Kidney epithelial cell (primary cell): ENCODE measurements at places on chromosomes 16 and 17. TPM values are rescaled to one million over a fixed set of nuclear protein-coding genes. Genes with fewer than 3 reads are reported as not detected.

Gene CD300H
- not detected in 2 replicates for total RNA-seq

Gene EPOP
- total RNA-seq: 6.2 and 6.4 TPM in 2 replicates

Gene SSTR5
- total RNA-seq: not detected in 2 replicates

DNA sequence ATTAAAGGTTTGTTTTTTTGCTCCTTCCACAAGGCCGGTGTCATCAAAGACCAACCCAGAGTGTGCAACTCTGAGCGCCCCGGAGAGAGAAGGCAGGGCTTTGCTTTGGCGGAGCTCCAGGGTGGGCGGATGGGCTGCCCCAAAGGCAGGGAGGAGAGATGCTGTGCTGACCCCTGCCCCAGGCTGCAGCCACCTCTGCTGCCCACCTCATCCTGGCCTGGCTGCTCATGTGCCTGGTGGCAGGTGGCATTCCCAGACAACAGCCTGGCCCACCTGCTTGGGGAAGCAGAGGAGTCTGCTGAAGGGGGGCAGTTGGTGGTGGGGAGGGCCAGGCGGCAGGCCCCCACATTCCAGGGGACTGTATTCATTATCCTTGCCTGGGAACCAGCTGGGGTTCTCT, 122.1 kb downstream of the SDK2 start:
- DNase-seq: no peak

GRCh38 chr17:1588821-1589585, 26.4 kb upstream of the PITPNA start:
- DNase-seq: no peak

DNA sequence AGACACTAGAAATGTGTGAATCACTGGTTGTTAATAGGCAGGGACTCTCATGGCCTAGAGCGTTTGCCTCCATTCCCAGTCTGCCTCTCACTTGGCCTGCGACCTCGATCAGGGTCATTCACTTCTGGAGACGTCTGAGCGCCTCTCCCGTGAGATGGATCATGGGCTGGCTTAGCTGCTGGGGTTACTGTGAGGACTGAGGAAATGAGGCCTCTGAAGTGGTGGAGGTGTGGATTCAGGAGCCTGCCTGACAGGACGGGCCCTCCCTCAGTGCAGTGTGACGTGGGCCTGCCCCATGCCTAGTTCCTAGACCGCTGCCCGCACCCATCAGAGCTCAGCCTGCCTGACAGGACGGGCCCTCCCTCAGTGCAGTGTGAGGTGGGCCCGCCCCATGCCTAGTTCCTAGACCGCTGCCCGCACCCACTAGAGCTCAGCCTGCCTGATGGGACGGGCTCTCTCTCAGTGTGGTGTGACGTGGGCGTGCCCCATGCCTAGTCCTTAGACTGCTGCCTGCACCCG, 61.9 kb downstream of the BANP start:
- DNase-seq: peak; percentile 19

- DNase-seq: no peak
Measured at GRCh38 chr16:54136276-54136625, 150.3 kb downstream of the IRX3 start.

DNA sequence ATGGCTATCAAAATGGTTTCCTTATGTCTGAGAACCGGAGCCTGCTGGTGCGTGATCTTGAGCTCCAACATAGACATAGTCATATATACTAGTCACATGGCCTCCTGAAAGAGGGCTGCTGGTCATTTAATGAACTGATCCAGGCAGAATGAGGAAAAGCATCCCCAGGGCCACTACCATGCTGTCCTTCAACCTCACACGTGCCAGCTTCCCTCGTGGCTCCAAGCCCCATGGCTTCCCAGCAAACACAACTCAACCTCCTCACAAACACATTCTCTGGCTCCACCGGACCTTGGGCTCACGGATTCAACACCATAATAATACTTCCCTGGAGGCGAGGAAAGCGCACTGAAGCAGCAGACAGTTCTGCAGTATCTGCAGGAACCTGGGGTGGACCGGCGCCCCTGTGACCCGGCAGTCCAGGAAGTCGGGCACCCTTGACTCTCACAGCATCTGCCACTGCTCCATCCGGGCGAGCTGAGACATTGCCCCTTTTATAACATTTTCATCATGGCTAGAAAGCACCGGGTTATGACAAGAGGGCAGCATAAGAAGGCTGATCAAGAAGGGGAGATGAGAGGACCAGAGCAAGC, 57.2 kb upstream of the CDH5 start:
- DNase-seq: no peak

DNA sequence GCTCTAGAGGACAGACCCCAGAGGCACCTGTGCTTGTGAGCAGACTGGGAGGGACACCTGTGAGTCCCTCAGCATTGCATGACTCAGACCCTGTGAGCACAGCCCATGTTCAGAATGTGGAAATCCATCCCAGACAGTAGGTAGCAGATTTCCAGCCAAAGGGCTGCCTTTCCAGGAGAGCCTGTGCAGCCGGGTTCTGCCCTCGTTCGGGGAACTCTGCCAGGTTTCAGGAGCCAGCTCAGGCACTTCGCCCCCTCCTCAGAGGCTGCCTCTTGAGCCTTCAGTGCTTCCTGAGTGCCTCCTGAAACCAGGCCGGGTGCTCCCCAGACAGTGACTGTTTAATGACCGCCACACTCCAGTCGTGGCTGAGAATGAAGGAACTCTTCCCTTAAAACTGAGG, 23.3 kb upstream of the SDR42E2 start:
- no peak for DNase-seq

GRCh38 chr16:11099672-11100205, 155.4 kb downstream of the CLEC16A start:
- no peak for DNase-seq

DNA sequence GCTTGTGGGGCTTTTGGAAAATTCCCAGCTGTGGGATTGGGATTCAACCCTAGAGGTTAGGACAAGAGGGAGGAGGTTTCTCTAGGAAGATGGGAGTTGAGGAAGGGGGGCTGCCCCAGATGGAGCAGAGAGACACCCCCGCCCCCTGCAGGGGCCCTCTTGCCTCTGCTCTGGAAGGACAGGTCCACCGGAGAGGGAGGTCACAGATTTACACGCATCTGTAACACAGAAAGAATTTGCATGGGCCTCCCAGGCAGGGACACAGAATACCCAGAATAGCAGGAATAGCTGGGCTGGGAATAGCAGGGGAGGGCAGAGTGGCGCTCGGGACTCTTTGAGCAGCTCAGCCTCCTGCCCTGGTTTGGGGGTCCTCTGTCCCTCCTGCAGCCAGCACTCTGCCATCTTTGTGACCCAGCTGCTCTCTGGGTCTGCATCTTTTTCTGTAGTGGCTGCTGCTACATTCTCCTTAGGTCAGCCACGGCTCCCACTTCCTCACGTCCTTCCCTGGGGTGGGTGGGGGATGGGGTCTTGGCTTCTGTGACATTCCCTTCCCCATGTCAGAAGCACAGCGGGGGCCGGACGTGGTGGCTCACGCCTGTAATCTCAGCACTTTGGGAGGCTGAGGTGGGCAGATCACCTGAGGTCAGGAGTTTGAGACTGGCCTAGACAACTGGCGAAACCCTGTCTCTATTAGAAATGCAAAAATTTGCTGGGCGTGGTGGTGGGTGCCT, 33.9 kb upstream of the PLLP start:
- no peak for DNase-seq

DNA sequence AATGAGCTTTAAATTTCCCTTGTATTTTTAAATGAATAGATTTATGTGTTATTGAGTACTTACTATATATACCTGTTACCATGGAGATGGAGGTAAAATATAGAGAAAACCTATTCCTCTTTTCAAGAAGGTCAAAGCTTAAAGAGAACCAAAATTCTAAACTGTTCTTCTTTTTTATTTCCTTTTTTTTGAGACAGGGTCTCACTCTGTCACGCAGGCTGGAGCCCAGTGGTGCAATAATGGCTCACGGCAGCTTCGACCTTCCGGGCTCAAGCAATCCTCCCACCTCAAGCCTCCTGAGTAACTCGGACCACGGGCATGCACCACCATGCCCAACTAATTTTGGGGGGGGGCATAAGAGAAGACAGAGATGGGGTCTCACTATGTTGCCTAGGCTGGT, 25.0 kb upstream of the TMEM97 start:
- no peak for DNase-seq

DNA sequence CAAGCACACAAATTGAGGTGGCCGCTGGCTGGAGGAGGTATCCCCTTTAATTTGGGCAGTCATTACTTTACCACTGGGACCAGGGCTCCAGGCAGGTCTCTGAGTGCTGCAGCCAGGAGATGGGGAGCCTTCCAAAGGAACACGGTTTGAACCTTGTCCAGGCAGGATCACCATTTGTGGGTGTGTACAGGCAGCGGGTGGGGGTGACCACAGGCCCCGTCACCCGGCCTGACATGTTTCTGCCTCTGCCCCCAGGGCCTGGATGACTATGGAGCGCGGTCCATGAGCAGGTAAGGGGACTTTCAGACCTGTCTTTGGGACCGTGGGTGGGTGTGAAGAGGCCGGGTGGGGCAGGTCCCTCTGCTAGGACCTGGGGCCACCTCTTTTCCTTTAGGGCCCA, 57.1 kb upstream of the PVALEF start:
- DNase-seq: no peak

- DNase-seq: no peak
Measured at GRCh38 chr16:12569061-12569460, 234.6 kb downstream of the CPPED1 start.

DNA sequence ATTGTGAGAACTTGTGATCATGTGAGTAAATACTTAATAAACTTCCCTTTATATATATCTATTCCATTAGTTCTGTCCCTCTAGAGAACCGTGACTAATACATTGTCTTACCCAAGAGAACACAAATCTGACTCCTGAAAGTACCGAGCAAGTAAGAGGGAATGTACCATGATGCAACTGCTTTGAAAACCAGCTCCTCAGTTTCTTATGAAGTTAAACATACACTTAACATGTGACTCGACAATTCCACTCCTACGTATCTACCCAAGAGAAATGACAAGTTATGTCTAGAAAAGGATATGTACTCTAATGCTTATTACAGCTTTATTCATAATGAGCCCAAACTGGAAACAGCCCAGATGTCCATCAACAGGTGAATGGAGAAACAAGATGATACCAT, 8.8 kb upstream of the GJD3 start:
- DNase-seq: no peak

- no peak for DNase-seq
Measured at GRCh38 chr17:58576679-58577367, 62.4 kb upstream of the MTMR4 start.

- peak; percentile 53 for DNase-seq
Measured at GRCh38 chr16:56477096-56477878, 25.9 kb downstream of the OGFOD1 start.

- DNase-seq: no peak
Measured at GRCh38 chr16:53950677-53951076, 246.7 kb downstream of the FTO start.

- DNase-seq: no peak
Measured at GRCh38 chr16:77457046-77457445, 22.2 kb upstream of the ADAMTS18 start.

- no peak for DNase-seq
Measured at GRCh38 chr16:8137606-8138005, 452.7 kb downstream of the TMEM114 start.

DNA sequence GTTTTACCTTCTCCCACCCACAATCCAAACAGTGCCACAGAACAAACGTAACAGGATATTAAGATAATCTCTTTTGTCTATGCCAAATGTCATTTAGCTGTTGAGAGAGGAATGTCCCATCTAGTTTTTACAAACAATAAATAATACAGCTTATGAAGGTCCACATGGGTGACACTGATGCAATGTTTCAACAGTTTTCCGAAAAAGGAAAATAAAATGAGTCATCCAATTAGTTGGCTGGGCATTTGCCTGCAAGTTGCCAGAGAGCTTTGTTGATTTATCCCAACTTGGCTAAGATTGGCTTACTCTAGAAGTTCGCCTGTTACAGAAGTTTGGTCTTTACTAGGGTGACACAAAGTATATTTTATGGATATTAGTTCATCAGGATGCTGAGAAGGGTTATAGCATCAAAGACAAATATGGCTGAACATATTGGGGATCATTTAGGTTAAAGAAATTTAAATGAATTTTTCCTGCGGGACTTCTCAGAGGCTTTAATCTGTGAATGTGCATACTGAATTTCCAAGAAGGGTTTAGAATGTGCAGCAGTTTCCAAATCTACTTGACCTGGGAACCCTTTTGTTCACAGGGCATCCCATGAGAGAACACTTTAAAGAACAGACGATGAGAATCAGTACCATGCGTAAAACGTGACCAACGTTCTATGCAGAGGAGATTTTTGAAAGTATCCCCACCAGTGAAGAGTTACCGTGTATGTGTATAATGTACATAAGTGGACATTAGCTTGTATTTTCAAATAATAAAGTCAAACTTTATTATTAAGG, 73.1 kb downstream of the CDH13 start:
- peak; percentile 16 for DNase-seq

DNA sequence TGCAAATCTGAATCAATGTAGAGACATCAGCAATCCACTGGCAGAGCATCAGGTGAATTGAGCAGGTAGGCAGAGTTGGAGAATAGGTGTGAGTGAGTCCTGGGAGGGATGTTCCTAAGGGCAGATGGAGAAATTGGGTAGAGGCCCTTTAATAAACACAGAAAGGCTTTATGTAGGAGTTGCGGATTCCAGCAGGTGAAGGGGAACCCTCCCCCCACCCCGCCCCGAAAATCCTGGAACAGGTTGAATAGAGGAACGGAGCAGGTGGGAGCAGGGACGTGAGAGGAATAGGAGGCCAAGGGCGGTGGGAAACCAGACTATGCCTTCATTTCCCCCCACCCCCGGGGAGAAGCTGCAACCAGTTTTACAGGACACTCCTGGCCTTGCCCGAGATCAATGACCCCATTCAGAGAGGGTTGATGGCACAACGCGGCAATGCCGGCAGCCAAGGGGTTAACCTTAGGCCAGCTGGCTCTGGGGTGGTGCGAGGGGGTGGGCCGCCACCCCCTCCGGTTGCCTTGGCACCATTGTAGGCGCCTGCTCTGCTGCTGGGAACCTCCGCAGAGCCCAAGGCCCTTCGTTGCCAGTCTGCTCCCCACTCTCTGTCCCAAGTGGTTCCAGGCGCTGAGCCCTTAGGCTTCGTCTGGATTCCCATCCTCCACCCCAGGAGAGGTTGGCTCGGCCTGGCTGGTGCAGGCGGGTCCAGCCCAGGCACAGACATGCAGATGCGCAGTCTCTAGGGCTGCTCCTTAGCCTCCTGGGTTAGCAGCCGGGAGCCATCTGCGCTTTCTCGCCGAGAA, 814 bp upstream of the RUNDC3A start:
- no peak for DNase-seq

DNA sequence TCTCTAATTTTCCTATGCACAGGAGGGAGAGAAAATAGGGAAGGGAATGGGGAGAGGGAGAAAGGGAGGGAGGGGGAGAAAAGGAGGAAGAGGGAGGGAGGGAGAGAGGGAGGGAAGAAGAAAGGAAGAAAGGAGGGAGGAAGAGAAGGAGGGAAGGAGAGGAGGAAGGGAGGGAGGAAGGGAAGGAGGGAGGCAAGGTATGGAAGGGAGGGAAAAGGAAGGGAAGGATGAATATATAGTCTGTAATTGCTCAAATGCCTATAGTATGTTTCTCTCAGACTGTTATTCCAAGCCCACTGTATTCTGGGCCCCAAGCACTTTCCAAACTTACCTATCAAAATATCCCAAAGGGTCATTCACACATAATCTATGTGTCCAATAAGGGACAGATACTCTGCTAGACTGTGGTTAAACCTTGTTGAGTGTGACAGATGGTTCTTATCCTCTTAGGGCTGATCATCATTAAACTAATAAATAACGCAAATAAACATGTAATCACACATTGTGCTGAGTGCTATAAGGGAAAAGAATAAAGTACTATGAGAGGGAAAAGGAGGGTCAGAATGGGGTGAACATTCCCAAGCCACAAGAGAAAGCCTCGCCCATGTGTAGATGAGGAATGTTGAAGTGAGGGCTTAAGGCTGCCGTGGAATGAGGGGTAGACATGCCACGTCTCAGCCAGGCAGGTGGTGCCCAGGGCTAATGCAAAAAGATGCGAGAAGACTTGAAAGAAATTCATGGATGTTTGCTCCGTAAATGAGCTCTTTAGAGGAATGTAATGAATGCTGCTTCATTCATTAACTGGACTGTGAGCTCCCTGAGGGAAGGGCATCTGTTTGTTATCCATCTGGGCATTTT, 30.6 kb downstream of the ASIC2 start:
- DNase-seq: no peak
